ENCODE measurements at places on chromosomes 12 and 14.

DNA sequence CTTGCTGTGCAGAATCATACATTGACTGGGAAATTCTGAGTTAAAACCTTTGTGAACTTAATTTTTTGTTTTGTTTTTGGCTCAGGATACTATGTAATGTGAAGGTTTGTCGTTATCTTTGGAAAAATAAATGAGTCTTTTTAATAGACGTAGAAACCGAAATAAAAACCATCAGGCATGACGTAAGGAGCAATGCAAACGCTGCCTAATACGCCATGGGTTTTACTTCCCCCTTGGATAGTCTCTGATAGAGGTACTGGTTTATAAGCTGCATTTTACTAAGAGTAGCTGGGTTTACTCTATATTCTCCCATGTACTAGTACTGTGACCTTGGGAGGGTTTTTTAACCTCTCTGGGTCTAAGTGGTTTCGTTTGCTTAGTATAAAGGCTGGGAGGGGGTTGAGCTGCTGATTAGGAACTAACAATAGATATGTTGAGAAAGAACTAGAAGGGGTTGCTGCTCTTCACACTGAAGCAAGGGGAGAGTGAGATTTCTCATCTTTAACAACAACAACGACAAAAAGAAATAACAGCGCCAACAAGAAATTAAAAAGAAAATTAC lies 66.8 kb upstream of the SLCO1C1 start:
- DNase-seq: no peak

GRCh38 chr12:67765776-67766766 lies 117.5 kb downstream of the DYRK2 start:
- no peak for DNase-seq

DNA sequence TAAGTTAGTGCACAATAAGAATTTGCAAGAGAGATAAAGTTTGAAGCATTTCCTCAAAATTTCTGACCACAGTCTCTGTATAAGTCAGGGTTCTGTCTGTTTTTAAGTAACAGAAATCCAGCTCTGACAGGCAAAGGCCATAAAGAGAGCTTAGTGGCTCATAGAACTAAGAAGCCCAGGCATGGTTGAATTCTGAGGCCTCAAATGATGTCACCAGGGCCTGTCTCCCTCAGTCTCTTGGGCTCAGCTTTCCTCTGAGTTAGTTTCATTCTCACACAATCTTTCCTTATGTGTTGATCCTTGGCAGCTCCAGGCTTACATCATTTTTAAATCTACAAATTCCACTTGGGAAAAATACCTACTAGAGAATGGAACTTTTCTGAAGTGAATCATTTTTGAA lies 173.4 kb upstream of the ATP2B1 start:
- DNase-seq: no peak

- DNase-seq: no peak
These were observed 854.5 kb downstream of the SLC6A15 start for GRCh38 chr12:84058136-84058535.

- no peak for DNase-seq
These were observed 3.3 kb downstream of the ETNK1 start for GRCh38 chr12:22628228-22628627.

- DNase-seq: no peak
These were observed 34.2 kb downstream of the DAO start for GRCh38 chr12:108914121-108914531.

GRCh38 chr14:91065266-91065665 lies 4.8 kb upstream of the RPS6KA5 start:
- no peak for DNase-seq

GRCh38 chr12:64065881-64066451 lies 156.1 kb downstream of the KICS2 start:
- no peak for DNase-seq

DNA sequence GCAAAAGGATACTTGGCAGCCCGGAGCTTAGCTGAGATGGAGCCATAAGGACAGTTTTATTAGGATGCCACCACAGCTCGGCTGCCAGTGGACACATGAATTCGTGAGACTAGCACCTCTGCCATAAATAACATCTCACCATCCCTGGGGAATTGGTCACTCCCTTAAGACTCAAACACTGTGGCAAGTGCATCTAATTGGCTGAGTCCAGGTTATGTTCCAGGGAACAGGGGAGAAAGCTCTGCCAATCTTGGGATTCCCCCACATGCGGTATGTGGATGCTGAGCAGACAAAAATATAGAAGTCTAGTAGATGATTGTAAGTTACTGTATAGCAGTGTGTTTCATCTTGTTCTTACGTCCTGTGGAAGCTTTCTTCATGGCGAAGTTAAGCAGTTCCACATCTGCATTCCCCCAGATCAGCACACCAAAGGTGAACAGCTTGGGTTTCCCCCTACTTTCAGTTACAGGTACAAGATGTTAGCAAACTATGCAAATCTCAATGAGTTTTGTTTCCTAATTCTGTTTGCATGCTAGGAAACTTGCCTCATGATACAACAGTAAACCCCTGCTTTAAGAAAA lies 131.1 kb downstream of the ETV6 start:
- DNase-seq: no peak

DNA sequence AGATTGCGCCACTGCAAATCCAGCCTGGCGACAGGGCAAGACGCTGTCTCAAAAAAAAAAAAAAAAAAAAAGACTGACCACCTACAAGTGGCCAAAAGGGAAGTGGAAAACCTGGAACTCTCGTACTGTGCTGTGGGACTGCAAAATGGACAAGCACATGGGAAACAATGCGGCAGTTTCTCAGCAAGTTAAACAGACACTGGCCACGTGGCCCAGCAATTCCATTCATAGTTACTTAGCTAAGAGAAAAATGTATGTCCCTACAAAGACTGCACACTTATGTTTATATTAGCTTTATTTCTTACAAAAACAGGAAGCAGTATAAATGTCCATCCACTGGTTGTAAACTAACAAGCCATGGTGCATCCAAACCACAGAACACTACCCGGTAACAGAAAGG lies 5.6 kb downstream of the CHFR start:
- no peak for DNase-seq

GRCh38 chr14:47235619-47236018 lies 439.8 kb downstream of the MDGA2 start:
- no peak for DNase-seq
